Germinal center (tissue), 1 donor: ENCODE measurements at places on chromosomes 6 and 20.

DNA sequence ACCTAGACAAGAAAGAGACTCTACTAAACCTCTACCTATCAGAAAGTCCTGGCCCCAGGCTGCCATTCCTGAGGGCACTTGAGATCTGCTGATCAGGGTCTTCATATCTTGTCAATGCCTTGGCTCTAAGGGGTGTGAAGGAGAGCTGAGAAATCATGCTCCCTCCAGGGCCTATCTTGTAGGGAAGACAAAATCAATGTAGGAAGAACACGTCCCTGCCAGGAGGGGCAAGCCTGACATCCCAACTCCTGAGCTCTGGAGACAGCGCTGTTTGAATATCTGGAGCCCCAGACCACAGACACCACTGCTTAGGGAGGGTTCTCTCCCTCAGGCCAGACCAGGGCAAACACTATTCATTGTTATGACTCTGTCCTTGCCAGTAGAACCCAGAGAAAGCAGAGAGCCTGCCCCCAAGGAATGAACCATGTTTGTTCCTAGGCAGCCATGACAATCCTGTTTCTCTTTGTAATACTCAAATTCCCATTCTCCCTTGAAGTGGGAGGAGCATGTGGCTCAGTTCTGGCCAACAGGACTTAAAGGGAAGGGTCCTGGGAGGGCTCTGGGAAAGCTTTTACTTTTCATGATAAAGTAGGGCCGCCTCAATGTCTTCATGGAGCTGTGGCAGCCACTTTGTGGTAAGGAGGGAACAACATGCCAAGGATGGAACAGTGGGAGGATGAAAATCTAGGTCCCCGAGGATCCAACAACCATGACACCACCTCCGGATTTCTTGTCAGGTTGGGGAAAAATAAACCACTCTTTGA is 1.8 kb upstream of the FASTKD5 start:
- DNase-seq = no peak

DNA sequence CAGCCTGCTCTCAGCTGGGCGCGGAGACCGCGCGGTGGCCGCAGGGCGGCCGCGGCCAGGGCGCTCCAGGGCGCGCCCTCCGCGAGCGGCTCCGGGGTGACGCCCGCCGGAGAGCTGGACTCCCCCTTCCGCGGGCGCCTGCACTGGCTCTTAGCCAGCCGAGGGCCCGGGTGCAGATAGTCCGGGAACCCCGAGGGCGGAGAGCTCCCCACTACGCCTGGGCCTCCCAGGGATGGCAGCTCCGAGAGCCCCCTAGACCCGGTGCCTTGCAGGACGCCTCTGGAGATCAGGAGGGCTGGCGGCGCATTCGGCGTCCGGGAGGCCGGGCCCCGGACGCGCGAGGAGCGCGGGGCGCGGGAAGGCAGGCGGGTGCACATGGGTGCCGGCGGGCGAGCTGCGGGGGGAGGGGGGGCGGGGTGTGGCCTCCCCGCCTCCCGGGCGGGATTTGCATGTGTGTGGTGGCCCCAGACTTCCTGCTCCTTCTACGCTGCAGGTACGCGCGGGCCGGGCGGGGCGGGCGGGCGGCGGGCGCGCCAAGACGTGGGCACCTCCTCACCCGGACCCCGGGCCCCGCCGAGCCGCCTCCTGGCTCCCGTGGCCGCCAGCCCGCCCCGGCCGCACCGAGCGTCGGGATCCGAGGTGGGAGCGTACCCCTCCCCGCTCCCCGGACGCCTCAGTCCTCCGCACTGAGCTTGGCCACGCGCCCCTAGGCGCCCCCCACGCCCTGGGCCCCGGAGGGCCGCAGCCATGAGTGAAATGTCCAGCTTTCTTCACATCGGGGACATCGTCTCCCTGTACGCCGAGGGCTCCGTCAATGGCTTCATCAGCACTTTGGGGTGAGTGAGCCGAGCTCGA is at the start of gene ITPR3:
Gene ITPR3 (plus strand): TSS at position 467 of the 855 bp plus-strand sequence. CDS start 281 bp downstream, at position 748.
- DNase-seq = peak; percentile 96

DNA sequence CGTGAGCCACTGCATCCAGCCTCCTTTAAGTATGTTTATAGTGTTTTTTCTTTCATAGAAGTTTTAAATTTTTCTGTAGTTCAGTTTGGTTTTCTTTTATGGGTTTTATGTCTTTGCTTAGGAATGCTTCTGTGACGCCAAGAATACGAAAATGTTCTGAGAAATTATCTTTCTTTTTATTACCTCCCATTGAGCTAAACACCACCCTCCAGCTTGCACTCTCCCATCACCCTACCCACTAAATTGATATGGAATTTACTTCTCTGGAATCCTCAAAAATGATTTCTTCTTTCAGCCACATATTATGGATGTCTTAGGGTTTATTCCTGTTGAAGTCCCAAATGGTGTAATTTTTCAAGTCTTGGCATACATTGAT is 38.1 kb downstream of the JARID2 start:
- no peak for DNase-seq

DNA sequence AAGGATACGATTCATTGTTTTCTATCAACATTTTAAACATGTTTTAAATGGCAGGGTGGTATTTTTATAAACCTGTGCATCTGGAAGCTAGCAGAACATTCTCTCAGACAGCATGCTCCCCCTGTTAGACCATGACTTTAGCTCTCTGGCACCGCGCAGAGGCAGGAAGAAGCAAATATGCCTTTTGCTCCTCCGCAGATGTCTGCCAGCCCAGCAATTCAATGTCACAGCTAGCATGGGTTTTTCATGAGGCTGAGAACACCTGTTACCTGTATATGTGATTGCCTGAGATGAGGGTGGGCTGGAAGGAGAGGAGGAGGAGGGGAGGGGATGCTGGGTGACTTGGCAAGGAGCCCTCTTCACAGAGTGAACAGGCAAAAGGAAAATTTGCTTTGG is 6.7 kb downstream of the MTCH1 start:
- no peak for DNase-seq

- no peak for DNase-seq
Measured at GRCh38 chr6:136429264-136430065, 120.8 kb downstream of the MAP7 start.

DNA sequence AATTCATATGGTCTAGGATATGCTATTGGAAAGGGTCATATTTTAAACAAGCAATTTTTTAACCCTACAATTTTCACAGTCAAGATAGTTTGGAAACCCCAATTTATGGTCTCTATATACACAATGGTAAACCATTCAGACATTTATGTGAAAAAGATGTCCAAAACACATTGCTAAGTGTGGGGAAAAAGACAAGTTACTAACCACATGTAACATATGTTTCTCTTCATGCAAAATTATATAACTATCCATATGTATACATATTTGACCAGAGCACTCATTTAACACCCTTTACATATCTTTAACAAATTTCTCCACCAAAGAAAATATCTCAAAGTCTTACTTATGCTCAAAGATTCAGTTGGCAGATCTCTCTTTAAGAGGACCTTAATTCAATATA is 110.6 kb downstream of the RNGTT start:
- DNase-seq = no peak

DNA sequence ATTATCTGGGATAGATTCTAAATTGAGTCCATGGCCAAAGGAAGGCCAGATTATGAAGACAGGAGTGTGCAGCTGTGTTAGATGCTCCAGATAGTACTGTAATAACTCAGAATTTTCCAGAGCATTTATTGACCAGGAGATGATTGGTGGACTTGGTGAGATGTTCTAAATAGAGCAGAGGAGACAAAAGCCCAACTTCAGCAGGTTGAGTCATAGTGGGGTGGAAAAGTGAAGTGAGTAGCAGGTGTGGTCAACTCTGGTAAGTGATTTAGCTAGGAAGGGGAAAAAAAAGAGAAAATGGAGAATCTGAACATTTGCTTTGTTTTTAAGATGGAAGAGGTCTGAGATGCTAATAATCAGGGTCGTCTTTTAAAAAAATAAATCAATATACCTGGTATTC is 227.4 kb downstream of the TMEM200A start:
- no peak for DNase-seq

DNA sequence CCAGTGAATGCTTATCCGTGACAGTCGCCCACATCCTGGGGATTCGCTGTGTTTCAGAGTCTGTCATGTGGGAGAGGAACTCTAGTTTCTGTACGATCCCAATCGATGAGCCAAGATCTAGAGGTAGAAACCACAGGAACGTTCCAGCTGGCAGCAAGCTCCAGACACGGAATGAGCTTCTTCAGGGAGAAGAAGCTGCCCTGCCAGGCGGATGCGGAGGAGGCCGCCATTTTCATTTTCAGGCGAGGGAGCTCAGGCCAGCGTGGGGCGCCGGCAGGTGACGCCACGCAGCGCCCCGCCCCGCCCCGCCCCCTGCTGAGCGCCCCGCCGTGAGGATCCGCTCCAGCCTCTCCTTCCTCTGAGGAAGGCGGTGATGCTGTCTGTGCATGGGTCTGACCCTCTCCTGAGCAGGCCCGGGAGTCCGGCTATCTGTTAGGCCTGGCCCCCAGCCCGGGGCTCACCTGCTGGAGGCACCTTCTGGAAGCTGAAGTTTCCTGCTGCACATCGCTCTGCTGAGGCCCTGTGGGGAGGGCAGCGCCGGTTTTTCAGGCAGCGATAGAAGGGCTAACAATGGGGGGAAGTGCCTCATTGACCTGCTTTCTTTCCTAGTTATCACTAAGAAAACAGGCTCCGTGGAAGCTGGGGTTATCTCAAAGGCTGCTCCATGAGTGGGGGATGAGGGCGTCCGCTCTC is 147.5 kb downstream of the ERMARD start:
- no peak for DNase-seq

- no peak for DNase-seq
Measured at GRCh38 chr20:53847139-53847836, 223.1 kb downstream of the BCAS1 start.

GRCh38 chr6:22546236-22546635 is 23.1 kb upstream of the HDGFL1 start:
- no peak for DNase-seq

GRCh38 chr6:75842191-75842590 is 93.2 kb downstream of the MYO6 start:
- no peak for DNase-seq

DNA sequence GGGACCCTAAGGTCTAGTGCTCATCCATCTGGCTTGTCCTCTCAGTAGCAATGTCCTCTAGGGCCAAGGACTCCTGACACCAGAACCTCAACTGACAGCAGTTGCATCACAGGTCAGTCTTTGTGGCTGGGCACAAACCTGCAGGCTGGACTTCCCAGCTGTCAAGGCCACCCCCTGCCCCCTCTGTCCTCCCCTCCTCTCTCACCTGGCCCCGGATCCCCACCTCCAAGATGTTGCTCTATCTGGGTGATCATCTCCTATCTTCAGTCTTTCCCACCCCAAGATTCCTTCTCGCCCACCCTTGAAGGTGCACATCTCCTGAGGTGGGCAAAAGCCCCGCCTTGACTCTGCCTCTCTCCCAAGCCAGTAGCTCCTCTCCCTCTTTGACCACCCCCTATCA is 131.8 kb upstream of the SRSF6 start:
- no peak for DNase-seq

DNA sequence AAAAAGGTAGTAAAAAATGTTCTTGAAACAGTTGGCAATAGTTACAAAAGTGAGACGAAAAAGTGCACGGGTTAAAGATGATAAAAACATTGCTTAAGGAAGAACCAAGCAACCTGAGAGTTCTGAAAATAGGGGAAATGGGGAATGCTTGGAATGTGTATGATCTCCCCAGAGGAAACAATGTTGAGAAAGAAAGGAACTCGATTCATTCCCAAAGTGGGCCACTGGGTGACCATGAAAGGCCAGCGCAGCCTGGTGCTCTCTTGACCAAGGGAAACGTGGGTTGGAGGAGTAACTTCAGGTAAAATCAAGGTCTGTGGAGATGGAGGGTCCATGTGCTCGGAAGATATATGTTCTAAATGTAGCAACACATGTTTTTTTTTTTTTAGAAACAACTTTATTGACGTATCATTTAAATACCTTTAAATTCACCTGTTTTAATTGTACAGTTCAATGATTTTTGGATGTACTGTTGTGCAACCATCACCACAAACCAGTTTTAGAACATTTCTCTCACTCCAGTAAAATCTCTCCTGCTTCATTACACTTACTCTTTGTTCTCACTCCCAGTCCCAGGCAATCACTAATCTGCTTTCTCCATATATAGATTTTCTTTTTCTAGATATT is 34.5 kb upstream of the CEP85L start:
- no peak for DNase-seq

DNA sequence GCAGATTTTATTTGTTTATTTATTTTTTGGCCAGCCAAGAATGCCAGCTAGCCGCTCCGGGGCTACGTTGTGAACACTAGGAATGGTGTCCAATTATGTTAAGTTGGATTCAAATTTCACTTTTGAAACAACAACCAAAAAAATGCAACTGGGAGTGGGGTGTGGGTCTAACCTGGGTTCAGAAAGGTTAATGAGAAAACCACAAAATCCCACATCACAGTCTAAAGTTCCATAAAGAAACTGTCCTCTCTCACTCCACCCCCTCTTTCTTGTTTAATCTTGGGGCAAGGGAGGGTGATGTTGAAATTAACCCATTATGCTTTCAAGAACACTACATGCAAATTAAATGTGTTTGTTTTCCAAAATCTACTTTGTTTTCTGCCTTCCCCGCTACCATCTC is 77.2 kb downstream of the LINC00237 start:
- no peak for DNase-seq

DNA sequence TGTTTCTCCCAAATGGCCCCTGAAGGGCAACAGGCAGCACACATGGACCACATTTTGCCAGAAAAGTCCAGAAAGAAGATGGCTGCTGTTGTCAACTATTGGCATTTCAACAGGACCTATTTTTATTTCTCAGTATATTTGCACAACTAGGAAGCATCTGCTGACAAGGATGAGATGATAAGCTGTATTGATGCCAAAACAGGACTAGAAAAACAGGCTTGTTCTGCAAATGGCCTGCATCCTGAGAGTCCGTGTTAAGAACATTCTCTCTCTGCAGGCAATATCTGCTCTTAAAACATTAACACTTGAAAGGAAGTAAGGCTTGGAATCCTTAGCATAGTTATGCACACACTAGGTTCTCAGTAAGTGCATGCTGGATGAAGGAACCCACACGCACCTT is 283.7 kb downstream of the ESR1 start:
- no peak for DNase-seq

GRCh38 chr6:1770435-1770843 is 160.7 kb downstream of the FOXC1 start:
- no peak for DNase-seq

DNA sequence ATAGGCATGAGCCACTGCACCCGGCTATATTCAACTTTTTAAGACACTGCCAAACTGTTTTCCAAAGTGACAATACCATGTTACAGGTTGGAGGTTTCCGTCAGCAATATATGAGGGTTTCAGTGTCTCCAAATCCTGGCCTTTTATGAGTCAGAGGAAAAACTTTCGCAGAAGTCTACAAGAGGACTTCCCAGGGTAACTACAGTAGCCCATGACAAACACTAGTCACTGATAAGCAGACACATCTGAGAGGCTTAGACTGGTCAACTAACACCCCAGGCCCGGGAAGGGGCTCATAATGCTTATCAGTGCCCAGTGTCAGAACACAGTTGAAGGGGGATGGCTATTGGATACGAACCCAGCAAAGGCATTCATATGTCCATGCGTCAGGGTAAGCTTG is 85.4 kb downstream of the SOX4 start:
- DNase-seq = no peak

- DNase-seq = no peak
Measured at GRCh38 chr20:16714751-16715150, 15.1 kb upstream of the SNRPB2 start.

GRCh38 chr20:58086763-58087561 is 141.5 kb downstream of the ANKRD60 start:
- peak; percentile 28 for DNase-seq
